ENCODE measurements at places on chromosomes 16 and 17.
A peak's percentile ranks its signal among the peaks of the same experiment; 100 is the strongest.

GRCh38 chr17:39867084-39867879, 720 bp upstream of the ZPBP2 start:
- no peak for DNase-seq

GRCh38 chr17:48228720-48229119, 121.2 kb downstream of the SNX11 start:
- DNase-seq: no peak

DNA sequence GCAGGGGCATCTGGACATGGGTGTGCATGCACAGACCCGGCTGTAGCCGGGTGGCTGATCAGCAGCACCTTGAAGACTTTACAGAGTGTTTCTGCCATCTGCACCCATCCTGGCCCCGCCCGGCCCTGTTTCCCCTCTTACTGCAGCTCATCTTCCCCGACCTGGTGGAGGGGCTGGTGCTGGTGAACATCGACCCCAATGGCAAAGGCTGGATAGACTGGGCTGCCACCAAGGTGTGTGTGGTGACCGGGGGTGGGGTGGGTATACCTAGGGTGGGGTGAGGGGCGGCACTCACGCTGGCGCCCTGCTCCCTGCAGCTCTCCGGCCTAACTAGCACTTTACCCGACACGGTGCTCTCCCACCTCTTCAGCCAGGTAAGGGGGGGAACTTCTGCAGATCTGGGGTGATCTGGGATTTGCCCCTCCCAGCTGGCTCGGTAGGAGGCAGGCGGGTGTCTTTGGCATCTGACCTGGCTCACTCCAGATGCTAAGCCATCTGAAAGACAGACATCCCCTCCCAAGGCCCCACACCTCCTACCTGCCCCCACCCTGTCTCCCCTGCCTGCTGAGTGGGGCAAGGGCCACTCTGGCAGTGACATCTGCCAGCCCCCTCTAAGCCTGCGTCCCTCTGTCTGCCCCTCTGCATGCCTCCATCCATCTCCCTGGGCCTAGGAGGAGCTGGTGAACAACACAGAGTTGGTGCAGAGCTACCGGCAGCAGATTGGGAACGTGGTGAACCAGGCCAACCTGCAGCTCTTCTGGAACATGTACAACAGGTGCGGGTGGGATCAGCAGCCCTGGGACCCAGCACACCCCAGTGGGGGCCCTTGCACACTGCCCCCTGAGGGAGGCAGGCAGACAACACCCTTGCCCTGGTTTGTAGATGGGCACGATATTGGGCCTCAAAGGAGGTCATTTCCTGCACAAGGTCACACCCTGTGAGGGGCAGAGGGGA, 6.6 kb downstream of the NDRG4 start:
- DNase-seq: no peak

- no peak for DNase-seq
Observed at GRCh38 chr17:48928876-48929811, 15.5 kb downstream of the SNF8 start.

DNA sequence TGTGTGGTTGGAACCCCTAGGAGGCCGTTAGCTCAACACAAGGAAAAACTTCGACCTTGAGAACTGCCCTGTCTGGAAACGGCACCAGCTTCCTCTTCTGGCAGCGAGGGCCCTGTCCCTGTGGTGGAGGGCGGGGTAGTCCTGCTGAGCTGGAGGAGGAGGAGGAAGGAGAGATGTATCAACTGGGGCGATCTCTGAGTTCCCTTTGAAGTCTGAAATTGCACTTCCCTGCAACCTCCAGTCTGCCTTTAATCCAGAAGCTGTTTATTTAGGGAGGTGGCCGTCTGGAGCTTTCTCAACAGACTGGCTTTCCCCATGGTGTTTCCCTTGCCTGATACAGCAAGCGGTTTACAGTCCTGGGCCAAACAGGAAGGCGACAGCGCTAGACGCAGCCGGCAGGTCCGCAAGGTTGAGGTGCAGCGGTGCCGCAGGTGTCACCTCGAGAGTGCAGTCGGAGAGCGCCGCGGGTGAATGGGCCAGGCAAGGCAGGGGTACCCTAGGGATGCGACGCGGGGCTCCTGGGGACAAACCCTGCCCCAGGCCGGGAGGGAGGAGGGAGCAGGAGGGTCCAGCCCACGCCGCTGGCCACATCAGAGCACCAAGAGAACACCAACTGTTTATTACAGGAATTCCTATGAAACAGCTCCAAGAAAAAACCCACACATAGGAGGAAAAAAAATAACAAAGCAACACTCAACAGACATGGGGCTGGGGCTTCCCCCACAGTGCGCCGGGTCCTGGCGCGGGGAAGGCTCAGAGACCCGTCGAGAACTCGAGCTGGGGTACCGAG, 11.4 kb upstream of the MRPS23 start:
- DNase-seq: peak; percentile 91

DNA sequence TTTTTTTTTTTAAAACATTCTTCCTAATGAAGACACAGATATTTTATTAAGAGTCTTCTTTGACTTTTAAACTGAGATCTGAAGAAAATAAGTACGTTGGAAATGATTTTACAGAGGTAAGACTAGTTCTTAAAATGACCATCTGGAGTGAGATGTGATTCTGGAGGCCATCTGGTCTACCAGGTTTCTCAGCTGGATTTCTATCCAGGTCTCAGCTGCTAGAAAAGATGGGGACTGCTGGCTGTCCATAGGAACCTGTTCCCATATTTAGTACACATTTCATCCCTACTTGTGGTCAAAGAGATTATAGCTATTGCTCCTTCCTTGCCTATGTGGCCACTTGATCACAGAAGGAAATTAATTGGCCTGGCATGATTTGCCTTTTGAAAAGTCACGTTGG, 12.2 kb downstream of the PMFBP1 start:
- no peak for DNase-seq

- no peak for DNase-seq
Observed at GRCh38 chr17:45221081-45222013, at the start of gene FMNL1. FMNL1 (plus strand) TSS chr17:45221885; CDS start chr17:45222125, 240 bp downstream.

DNA sequence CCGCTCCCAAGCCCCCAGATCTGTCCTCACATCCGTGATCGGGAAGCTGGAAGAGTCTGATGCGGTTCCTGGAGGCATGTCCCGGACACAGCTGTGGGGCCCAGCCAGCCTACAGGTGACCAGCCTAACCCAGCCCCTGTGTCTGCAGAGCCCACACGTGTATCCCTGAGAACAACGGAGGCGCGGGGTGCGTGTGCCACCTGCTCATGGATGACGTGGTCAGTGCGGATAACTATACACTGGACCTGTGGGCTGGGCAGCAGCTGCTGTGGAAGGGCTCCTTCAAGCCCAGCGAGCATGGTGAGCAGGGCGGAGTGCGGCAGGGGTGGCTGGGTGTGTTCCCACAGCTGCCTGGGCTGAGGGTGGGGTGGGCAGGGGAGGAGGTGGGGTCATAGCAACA, 30.9 kb downstream of the IL4R start:
- no peak for DNase-seq

DNA sequence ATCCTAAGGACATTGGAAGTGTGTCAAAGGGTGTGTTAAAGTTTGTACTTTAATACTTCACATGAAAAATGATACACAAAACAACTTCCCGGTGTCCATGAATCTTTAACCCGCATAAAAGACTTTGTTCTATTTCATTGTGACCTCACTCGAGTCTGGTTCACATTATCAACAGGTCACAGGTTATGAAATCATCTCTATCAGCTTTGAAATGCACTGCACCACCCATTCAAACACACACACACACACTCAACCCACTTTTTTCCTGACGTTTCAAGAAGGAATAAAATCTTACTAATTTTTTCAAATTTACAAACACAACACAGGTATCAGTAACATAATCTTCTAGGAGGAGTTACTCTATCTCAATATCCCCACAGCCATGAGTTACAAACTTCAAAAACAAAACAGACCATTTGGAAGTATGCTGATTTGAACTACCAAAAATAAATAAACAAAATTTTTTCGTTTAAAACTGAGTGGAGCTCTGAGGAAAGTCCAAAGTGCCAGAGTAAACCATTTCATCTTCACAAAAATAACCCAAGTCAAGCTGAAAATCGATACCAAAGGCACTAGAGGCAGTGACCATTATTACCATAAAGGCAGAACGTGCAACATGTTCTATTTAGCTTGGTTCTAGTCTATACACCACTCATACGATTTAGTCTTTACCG, 2.7 kb downstream of the ACOX1 start:
- no peak for DNase-seq

DNA sequence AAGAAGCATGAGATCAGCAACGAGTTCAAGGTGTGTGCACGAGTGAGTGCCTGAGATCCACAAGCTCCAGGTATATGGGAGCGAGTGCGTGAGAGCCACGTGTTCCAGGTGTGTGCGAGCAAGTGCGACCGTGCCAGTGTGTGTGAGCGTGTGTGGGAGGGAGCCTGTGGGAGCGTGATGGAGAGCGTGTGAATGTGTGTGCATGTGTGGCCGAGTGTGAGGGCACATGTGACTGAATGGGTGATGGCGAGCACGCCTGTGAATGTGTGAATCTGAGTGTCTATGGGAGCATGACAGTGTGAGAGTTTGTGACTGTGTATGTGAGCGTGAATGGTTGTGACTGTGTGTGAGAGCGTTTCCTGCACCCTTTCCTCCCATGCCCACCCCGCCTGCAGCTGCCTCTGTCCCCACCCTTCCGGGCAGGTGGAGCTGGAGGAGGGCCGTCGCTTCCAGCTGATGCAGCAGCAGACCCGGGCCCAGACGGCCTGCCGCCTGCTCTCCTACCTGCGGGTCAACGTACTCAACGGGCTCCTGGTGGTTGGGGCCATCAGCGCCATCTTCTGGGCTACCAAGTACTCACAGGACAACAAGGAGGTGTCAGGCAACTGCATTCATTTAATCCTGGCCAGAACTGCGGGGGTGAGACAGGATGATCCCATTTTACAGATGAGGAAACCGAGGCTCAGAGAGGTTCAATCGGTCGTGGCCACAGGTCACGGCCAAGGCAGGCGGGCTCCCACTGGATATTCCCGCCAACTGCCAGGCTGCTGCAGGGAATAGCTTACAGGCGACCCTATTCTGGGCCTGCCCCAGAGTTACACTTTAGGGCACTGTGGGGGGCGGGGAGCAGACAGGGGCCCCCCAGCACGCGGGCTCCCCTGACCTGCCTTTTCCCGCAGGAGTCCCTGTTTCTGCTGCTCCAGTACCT, 3.7 kb downstream of the TMC8 start:
- DNase-seq: peak; percentile 74

Data from body of pancreas (tissue), 4 donors.